ENCODE measurements at places on chromosomes 7 and 10.
A peak's percentile ranks its signal among the peaks of the same experiment; 100 is the strongest.

DNA sequence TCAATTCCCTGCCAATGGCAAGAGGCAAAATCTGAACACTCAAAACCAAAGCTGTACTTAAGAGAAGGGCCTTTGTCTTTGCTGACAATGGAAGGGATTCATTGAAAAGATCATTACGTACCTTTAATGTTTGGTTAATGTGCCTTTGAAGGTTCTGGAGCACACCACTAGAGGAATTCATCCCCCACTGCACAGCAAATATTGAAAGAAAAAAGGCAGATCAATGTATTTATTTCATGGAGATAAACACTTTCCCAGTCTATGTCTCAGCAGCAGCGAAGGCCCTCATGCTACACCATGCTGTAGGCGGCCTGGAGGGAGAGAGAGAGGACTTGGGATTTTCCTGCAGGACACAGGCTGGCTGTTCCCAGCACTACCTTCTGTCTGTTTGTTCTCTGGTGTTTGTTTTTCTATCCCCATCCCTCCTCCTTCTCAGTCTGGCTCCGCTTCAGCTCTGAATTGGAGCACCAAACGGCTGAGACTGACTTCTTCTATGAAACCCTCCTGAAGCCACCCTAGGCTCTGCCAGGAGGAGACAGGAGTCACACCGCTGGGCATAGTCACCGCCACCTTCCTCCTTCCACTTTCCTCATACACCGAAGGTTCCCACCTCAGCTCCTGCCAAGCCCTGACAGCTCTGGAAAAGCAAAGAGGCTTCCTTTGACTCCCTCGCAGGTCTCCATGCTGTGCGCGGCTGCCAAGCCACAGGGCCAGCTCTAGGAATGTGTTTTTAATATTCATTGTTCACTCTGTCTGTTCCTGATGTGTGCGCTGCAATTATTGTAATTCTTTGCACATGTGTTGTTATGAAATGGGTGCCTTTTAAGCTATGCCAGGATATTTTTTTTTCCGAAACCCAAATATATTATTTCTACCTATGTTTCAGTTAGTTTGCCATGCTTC, 301.5 kb downstream of the FZD1 start:
- peak; percentile 64 for DNase-seq

- DNase-seq: no peak
Measured at GRCh38 chr7:55475855-55476803, 96.2 kb downstream of the VOPP1 start.

- no peak for DNase-seq
Measured at GRCh38 chr7:36153571-36154097, 580 bp downstream of the EEPD1 start.

- DNase-seq: no peak
Measured at GRCh38 chr10:32077896-32078485, 21.8 kb upstream of the KIF5B start.

DNA sequence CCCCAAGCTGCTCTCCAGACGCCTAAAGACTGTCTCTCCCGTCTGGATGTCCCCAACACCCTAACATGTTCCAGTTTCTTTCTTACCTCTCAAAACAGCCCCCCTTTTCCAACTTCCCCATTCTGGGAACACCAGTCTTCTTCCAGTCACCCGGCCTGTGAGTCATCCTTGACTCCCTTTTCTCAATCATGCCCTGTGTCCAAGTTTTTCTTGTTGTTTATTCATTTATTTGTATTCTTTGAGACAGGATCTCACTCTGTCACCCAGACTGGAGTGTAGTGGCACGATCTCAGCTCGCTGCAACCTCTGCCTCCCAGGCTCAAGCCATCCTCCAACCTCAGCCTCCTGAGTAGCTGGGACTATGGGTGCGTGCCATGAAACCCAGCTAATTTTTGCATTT, 15.6 kb downstream of the SNX10 start:
- no peak for DNase-seq

DNA sequence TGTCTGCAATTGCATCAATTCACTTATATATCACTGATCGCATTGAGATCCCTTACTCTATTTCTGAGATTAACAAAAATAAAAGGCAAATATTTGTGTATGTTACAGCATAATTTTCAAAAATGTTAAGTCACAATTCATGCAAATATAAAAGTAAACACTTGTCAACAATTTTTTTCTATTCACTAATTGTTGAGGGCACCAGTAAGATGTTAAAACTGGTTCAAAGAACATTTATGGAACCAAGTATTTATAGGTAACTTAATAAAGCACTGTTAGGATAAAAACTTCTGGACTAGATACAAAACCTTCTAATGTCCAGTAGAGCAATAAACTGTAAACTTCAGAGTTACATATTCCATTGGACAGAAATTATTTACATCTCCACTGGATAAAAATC, 586.1 kb upstream of the AUTS2 start:
- no peak for DNase-seq

DNA sequence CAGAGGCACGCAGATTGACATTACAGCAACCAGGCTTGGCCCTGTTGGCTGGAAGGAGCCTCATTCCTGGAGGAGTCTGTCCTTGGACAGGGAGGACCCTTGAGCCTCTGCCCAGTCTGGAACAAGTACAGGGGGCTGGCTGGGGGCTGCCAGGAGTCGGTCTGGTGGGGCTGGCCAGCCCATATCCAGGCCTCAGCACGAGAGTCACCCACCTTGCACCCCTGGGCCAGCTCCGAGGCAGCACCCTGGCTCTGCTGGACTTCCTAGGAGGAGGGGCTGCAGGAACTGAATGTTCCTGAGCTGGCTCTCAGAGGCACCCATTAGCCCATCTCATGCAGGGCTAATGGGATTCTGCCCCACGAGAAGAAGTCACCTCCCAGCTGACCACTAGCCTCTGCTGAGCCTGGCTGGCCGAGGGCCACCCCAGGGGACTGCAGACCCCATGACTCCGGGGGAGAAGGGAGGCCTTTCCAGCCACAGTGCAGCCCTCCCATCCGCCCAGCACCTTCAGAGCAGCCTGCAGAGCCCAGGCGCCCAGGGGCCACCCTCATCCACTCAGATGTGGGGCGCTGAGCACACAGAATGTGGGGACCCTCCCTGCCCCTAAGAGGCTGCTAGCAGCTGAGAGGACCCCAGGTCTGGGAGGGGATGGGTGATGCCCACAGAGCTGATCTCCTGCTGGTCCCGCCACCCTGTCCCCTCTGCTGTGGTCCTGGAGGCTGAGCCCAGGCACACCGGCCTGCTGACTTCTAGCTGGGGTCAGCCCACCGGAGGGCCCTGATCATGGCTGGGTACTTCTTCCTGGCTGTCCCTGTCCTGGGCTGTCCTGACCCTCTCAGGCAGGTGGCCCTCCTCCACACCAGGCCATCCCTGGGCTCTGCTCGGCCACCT, 14.8 kb upstream of the INPP5A start:
- DNase-seq: no peak

DNA sequence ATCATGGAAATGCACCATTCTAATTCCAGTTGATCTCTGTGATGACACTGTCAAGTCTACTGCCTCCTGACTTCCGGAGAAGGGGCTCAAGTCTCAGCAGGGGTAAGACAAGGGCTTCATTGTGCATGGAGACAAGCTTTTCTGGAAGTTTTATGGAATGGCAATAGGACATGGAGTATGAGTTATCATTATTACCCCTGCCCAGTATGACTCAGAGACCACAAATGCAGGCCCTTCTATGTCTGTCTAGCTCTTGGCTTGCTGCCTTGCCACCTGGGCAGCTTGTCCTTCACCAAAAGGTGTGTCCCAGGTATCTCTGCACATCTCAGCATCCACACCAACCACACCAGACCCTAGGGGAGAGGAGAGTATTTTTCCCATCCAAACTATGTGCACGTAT, 34.9 kb upstream of the KIAA1217 start:
- DNase-seq: no peak

DNA sequence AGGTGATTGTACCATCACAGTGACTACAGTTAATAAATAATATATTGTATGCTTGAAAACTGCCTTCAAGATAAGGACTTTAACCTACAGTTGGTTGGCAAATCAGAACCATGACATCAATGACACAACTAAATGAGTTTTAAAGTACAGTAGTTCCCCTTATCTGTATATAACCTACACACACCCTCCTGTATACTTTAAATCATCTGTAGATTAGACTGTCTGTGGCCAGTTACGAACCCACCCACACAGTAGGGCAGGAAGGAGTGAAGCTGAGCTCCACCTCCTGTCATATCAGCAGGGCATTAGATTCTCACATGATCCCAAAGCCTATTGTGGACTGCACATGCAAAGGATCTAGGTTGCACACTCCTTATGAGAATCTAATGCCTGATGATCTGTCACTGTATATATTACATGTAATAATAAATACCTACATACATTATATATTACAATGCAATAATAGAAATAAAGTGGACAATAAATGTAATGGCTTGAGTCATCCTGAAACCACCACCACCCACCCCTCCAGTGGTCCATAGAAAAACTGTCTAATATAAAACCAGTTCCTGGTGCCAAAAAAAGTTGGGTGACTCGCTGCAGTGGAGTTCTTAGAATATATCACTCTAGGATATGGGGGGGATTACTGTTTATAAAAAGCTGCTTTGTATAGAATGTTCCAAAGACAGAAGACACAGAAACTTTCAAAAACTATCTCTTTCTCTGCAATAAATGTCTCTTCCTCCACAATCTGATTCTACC, 5.6 kb downstream of the TPK1 start:
- DNase-seq: no peak

DNA sequence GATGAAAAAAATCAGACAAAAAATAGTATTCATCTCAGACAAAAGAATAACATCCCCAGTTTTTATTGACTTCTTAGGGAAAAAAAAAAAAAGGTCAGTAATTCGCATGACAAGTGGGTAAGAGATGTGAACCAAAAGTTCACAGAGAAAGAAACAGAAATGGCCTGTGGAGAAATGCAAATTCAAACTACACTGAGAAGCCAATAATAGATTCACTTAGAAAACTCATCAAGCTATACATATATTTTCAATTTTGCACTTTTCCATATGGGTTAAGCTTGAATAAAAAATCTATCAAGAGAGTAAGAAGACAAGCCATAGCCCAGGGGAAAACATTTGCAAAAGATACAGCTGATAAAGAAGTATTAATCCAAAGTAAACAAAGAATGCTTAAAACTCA, 28.0 kb downstream of the HERC4 start:
- DNase-seq: no peak

DNA sequence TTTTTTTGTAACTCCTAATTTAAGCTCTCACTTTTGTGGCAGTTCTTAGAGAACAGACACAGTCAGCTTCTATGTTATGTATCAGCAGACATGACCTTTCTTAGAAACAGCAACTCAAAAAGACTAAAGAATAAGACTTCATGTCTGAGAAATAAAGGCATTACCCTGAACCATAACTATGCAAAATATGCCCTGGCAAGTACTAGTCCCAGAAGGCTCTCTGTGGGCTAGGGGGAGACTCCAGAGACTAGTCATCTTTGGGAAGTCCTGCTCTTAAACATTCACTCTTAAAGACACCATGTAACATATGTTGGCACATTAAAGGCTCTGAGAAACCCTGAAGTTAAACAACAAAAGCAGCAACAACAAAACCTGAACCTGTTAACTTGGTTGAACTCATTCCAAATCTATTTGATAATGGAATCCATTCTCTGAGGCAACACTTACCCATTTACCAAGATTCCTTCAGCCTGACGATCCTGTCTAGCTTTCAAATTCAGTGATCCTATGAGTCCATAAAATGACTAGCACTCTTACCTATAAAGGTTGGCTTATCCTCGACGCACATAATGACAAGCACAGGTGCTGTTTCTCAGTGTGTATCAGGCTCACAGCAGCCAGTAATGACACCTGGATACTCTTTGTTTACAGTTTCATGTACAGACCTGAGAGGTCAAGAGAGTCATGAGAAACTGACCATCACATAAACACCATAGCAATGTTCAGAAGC, 62.3 kb downstream of the OSBPL3 start:
- DNase-seq: no peak

DNA sequence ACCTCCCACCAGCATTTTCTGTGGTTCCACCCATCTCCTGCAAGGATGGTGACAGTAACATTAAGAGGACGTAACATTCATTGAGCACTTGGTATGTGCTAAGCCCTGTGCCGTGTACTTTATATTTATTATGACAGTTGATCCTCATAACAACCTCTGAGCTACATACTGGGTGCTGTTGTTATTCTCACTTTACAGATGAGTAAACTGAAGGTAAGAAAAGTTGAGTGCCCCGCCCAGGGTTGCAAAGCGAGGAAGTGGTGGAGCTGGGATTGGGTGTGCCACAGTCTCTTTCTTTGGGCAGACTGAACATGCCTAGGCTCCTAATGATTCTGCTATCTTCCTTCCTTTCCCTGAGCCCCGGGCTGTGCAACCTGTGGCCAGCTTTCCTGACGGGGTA, 107.4 kb downstream of the SH3PXD2A start:
- DNase-seq: no peak

DNA sequence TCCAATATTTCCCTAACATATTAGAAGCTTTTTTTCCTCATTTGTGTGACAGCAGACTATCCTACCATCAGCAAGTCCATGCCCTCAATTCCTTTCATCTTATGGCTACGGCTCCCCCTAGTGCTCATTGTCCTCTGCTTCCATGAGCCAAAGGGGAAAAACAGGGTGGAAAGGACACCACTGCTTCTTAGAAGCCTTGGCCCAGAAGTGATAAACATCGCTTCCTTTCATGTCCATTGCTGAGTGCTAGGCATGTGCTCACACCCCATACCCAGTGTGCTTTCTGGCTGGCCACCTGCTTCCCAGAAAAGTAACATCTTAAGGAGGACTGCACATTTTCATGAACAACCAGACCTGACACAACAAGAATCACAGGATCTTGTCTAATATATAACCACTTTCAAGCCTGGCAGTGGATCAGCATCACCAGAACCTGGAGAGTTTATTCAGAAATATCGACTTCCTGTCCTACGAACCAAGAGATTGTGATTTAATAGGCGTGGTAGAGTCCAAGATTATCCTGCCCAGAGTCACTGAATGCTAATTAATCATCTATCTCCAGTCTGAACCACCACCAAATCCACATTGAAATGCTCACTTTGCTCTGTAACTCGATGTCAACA, 650.5 kb upstream of the SORCS1 start:
- no peak for DNase-seq

DNA sequence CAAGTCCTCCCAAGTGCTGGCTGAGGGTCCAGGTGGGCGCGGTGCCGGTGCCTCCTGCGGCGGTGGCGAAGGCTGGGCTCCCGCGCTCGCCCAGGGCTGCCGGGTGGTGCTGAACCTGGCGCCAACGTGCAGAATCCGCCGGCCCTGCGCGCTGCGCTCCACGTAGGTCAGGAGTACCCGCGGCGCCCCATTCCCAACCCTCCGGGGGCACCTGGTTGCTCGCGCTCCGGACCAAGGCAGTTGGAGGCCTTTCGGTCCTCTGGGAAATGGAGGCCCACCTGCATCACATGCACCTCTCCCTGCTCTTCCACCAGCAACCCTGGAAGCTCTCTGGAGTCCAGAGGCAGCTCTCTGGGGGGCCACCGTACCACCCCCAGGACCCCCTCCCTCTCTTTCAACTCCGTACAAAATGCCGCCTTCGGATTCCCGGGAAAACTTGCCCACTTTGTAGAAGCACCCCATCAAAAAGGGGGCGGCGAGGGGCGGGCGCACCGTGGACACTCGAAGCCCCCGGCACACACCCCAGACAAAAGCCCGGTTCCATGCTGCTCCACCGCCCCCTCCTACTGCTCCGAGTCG, 745 bp downstream of the SLC16A9 start:
- no peak for DNase-seq

GRCh38 chr7:2512179-2512661, 7.4 kb upstream of the LFNG start:
- DNase-seq: no peak

Measured in cerebellar nuclear complex (tissue), 1 donor.